Uterus (tissue), 4 donors: ENCODE measurements at places on chromosomes 2 and 18.
A peak's percentile ranks its signal among the peaks of the same experiment; 100 is the strongest.

- no peak for DNase-seq
Observed at GRCh38 chr2:226730481-226730880, 69.1 kb downstream of the IRS1 start.

DNA sequence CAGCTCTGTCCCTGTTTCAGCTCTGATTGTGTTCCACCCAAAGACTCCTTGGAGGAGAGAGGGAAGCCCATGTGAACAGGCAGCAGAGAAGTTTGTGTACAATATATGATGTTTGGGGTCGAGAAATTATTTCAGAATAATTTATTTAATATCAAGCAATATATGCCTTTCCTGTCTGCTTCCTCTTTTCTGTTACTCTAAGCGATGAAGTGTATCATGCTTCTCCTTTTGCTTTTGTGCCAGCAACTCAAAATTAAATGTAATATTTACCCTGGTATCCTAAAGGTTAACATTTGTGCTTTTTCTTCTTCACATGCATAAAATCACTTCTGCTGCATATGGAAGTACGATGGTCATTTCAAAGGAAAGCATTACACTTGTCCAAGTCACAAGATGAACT lies 2.4 kb upstream of the NTSR2 start:
- DNase-seq: no peak

GRCh38 chr2:237558961-237559641 lies 7.3 kb upstream of the PRLH start:
- DNase-seq: peak; percentile 86

DNA sequence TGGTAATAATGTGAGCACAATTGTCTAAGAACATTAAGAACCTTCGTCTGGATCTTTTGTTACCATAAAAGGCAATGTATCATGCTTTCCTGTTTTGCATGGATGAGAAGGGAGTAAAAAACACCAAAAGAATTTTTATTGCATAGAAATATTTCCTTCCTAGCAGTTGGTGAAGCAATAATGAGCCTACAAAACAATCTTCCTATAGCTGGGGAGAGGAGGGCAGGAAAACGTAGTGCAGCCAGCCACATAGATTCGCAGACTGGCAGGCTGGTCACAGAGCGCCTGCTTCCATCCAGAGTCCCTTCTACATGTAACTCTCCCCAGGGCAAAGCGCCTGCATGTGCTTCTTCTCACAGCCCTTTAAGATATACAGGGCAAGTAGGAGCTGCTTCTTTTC lies 190.4 kb downstream of the BABAM2 start:
- peak; percentile 24 for DNase-seq

DNA sequence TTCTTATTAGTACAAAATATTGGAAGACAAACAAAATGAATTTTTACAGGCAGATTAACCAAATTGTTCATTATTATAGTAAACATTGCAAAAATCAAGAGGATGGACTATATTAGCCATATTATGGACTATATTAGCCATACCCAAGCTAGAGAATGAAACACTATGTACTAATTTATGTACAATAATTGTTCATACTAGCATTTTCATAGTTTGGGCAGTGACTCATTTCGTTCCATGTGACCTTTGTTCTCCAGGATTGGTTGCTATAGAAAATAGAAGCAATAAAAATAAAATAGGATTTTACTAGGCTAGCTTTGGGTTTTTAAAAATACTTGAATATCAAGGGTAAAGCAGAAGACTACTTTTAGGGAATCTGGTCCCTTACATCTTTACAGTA lies 176.8 kb downstream of the ZEB2 start:
- DNase-seq: no peak

- no peak for DNase-seq
Observed at GRCh38 chr2:106147665-106148064, 46.4 kb downstream of the UXS1 start.
